ENCODE measurements at places on chromosomes 2 and 18.
A peak's percentile ranks its signal among the peaks of the same experiment; 100 is the strongest.

DNA sequence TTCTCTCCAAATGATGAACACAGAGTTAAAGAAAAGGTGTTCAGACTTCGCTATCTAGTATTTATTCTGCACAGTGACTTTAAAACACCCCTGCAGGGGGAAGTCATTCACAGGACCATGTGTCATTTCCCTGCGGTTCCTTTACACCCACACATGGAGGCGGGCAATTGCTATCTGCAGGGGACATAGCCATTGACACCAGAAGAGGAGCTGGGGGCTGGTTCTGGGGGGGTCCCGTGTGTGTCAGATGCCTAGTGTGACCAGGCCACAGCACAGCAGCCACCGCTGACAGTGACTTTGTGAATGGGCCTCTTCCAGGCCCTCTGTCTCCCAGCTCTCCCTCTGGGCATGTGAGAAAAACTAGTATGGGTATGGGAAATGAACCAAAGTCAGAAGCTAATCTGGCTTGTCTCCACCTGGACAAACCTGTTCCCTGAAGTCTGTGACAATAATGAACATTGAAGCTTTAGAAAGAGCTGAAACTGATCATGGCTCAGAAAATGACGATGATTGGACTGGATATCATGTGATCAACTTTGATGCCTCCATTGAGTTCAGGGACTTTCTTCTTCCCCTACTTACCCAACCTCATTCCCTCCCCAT, 7.5 kb upstream of the GBX2 start:
- no peak for DNase-seq

- no peak for DNase-seq
Measured at GRCh38 chr18:39945076-39945475, 2010.0 kb upstream of the PIK3C3 start.

DNA sequence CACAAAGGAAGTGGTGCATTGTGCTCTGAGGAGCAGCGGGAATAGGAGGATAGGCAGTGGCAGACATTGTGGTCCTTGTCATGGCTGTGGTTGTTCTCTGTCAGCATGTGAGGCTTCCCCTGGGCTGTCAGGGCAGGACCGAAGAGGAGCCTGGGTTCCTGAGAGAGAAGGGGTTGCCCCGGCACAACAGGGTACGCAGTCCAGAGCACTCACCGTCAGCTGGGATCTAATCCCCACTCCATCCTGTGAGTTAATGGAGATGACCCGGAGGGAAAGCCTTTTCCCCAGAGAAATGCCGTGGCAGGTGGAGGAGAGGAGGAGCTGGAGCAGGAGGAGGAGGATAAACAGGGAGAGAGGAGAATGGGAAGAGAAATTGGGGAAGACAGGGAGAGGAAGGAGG, 396.7 kb upstream of the HS6ST1 start:
- DNase-seq = no peak

- DNase-seq = no peak
Measured at GRCh38 chr18:48080546-48080945, 150.1 kb upstream of the SMAD2 start.

DNA sequence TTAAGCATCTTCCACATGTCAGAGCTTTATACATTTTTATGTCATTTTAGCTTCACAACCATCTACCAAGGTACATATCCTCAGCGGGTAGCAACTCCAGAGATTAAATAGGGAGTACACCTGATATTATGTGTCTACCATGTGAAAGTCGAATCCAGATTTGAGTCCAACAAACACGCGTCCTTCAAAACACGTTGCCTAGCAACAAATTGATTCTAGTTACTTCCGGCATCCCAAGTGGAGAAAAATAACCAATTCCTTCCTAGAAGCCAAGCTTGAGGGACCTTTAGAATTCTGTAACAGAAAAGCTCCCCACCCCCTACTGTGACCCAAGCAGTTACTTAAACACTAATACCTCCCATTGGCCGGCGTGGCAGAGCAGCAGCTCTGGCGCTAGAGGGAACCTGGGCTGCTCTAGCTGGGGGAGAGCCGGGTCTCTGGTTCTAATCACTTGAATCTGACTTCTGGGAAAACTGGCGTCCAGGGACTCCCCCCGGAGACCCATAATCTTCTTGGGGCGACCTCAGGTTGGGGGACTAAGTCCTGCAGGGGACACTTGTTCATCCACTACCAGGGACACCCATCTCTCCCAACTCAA, at the start of gene ERICH2:
Gene ERICH2 (plus strand): TSS at position 371 of the 598 bp plus-strand sequence. CDS start 304 bp downstream, outside the sequence.
- no peak for DNase-seq

DNA sequence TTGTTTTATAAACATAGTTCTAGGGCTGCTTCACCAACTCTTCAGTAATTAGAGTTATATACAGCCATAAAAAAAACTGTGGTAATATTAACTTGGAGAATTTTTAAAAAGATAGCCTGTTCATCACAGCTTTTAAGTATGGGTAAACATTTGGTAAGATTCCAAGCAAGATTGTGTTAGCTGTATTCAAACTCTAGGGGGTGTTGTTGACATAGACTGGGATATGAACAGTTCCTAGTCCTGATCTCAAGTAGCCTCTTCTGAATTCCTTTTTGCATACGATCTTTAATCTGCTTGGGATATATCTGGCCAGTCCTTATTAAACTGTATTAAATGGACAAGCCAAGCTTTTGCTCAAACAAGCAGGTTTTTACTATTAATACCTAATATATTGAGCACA, 13.4 kb downstream of the NOP58 start:
- peak; percentile 29 for DNase-seq

GRCh38 chr2:132009874-132010521, 151.8 kb downstream of the ANKRD30BL start:
- DNase-seq = no peak

- DNase-seq = no peak
Measured at GRCh38 chr2:187541086-187542085, 12.8 kb downstream of the TFPI start.

- no peak for DNase-seq
Measured at GRCh38 chr2:151543876-151544275, 134.2 kb downstream of the RIF1 start.

DNA sequence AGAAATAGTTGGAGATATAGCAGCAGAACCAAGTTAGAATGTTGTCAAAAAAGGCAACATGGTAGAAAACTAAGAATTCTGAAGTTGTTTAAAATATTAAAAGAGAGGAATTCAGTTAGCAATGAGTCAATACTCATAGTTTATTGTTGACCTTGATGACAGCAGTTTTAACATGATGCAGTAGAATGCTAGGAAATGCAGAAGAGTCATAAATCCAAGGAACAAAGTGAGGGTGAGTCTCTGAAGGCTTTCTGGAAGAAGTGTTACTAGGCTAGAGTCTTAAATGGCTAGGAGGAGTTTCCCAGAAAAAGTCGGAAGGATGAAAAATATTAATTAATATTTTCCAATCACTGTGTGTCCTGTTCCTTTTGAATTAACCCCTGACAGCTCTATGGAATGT, 807.3 kb downstream of the TSN start:
- no peak for DNase-seq

GRCh38 chr2:237471438-237472186, 15.4 kb upstream of the MLPH start:
- DNase-seq = no peak

DNA sequence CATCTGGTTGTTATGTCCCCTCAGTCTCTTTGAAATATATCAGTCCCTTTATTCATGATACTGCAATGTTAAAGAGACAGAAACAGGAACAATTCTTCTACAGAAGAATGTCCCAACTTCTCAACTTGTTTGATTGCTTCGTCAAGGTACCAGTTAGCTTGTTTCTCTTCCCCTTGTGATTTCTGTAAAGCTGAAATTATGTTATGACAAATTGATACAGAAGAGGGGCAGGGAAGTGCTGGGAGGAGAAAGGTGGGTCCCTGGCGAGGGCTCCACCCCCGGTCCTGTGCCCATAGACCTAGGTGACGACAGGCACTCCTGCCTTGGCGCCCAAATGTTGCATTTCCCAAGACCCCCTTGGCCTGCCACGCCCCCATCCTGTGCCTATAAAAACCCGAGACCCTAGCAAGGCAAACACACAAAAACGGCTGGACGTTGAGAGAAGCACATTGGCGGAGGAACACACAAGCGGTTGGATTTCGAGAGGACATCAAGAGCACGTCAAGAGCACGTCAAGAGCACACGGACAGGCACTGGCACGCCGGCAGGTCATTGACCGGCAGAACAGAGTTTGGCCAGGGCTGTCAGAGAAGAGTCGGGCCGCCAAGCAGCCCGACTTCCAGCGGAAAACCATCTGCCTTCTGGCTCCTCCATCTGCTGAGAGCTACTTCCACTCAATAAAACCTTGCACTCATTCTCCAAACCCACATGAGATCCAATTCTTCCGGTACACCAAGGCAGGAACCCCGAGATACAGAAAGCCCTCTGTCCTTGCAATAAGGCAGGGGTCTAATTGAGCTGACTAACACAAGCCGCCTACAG, 11.5 kb upstream of the RTN4 start:
- no peak for DNase-seq

- DNase-seq = no peak
Measured at GRCh38 chr2:84731185-84731584, 149.7 kb downstream of the TRABD2A start.

GRCh38 chr2:201228912-201229290, 31.4 kb upstream of the CASP8 start:
- no peak for DNase-seq

DNA sequence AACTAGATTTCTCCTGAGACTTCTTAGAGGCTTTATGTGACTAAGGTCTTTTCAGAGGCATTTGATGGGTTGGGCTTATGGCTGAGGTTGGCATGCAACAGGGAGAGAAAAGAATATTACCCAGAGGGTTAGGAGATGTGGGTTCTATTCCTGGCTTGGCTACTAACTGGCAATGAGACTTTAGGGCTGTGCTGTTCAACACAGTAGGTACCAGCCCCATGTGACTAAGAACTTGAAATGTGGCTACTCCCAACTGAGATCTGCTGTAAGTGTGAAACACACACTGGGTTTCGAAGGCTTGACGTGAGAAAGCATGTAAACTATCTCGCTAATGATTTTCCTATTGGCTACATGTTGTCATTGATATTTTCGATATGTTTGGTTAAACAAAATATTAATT, 324.9 kb upstream of the SLC14A2 start:
- DNase-seq = no peak

DNA sequence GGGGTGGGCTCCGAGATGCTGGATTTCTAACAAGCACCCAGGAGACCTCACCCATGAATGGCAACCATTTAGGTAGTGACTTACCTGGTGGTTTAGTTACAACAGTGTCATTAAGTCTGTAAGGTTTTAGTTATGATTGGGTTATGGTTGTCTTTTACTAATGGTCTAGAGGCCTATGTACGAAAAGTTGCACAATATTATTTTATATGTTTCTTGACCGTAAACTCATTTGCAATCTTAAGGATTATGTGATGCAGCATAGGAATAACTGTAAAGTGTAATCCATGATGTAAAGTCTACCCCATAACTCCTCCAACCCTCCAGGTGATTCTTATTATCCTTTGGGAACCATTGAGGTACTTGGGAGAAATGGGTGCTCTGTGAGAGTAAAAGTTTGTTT, 155.4 kb upstream of the ZEB2 start:
- DNase-seq = no peak

- DNase-seq = peak; percentile 19
Measured at GRCh38 chr2:37168217-37168981, 11.6 kb upstream of the EIF2AK2 start.

DNA sequence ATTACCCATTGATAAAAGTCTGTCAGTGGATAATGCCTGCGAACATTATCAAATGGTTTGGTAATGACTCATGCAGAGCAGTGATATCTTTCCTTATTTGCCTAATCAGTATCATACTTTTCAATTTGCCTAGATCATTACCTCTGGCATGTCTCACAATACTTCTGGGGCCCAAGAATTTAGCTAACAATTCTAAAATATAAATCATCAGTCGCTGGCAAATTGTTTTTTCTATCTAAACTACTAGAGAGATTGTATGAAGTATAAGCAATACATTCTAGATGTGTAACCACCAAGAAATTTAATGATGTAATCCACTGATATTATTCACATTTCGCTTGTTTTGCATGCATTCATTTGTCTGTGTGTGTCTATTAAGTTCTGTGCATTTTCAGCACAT, 191.2 kb upstream of the CDH19 start:
- no peak for DNase-seq

GRCh38 chr2:151978709-151979108, 120.1 kb downstream of the CACNB4 start:
- DNase-seq = no peak

DNA sequence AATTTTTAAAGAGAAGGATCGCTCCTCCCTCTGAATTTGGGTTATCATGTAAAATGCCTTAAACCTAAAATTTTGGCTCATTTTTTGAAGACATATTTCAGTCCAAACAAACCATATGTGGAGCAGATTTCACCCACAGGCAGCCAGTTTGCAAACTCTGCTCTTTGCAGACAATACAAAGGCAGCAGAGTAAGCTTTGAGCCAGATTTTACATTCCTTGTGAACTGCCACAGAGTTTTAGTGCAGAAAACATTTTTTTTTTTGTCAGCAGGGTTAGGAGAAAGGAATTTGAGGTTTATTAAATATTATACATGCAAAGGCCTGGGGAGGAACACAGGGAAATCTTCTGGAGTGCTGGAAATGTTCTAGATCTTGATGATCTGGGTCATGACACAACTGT, 171.9 kb upstream of the FN1 start:
- DNase-seq = no peak

- DNase-seq = no peak
Measured at GRCh38 chr18:10036479-10036878, 122.7 kb downstream of the VAPA start.

GRCh38 chr18:1370552-1370951, 465.9 kb downstream of the ADCYAP1 start:
- no peak for DNase-seq

All from T-cell (primary cell).